ENCODE measurements at places on chromosomes 1 and 21.

GRCh38 chr21:37528150-37528937, 161.8 kb downstream of the DYRK1A start:
- no peak for DNase-seq

DNA sequence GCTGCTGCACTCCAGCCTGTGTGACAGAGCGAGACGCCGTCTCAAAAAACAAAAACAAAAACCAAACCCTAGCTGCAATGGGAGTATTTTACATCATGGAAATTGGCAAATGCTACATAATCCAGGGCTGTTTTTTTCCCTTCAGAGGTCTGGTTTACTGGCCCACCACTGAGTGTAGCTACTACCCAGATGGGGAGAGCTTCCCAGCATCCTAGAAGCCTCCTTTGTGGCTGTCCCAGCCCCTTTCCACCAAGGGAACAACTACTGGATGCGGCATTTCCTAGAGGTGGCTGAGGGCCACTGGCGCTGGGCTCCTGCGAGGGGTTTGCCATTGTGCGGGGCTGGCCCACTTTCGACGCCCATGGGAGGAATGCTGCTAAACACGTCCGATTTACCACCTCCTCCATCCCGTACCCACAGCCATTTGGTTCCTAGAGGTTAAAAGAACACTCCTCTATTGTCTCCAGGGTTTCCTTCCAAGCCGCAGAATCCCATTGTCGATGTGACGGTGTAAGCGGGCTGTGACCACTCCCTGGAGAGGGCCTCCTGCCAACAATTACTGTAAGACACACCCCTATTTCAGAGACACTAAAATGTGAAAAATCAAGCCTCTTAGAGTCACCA, 55.4 kb downstream of the RUNX3 start:
- DNase-seq: no peak

DNA sequence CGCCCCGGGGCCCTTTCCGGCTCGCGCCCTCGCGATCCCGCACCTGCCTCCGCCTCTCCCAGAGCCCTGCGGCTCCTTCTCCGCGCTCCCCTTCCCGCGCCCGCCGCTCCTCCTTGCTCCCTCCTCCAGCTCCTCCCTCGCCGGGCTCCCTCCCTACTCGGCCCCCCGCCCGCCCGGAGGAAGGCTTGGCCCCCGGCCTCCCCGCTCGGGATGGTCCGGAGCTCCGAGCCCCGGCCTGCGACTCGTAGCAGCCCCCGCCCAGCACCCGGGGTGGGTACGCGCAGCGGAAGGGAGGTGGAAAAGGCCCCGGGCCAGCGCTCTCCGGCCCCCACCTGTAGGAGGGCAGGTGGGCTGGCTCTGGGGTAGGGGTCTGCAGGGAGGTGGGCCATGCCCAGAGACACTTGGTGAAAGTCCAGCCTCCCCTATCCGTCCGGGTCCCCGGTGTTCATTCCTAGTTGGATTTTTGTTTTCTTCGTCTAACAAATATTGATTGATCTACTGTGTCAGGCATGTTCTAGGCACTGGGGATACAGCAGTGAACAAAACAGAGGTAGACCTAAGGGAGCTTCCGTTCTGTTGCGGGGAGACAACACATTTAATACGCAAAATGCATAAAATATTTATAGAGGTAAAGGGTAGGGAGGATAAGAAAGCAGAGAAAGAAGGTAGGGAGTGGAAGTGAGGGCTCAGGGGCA, at the start of gene HTR1D:
Gene HTR1D (minus strand): TSS at position 82 of the 695 bp plus-strand sequence. CDS start 23,283 bp downstream, outside the sequence.
- DNase-seq: no peak

DNA sequence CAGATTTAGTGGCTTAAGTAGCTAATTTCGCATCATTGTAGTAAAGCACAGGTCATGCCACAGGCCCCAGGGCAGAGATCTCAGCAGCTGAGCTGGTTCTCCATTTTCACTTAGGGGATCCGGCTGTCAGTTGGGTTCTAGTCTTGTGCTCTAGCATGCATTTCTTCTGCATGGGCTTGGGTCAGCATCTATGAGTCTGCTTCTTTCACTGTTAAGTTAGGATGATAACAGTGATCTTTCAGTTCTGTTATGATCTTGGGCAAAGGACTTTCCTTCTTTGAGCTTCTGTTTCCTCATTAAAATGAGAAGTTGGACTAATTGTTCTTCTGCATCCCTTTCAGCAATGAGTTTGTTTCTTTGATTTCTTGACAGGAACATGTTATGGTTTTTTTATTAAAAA, 123.6 kb upstream of the DNAH14 start:
- DNase-seq: no peak

DNA sequence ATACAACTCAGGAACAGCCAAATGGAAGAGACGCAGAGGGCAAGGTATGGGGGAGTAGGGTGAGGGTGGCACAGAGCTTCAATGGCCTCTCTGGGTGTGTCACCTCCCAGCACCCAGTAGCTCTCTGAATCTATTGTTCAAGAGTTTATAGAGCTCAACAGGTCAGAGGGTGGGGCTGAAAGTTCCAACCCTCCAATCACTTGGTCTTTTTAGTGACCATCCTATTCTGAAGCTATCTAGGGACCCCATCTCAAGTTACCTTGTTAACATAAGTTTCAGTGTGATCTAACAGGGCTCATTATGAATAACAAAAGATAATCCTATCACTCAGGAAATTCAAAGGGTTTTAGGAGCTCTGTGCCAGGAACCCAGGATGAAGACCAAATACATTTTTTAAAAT, 31.2 kb upstream of the ZNF697 start:
- no peak for DNase-seq

DNA sequence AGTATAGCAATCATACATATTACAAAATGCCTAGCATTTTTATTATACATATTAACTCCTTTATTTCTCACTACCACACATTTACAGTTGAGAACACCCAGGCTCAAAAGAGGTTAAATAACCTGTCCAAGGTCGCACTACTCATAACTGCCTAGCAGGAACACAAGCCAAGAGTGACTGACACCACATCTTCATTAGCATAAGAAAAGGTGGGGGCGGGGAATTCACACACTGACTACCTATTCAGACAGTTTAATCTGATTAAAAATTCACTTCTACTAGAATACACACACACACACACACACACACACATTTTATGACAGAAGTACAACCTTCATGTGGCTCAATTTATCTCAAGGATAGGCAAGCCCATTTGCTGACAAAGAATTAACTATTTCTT, 77.8 kb upstream of the CACHD1 start:
- no peak for DNase-seq

- no peak for DNase-seq
Observed at GRCh38 chr1:119547805-119548204, 40.8 kb downstream of the HSD3B1 start.

DNA sequence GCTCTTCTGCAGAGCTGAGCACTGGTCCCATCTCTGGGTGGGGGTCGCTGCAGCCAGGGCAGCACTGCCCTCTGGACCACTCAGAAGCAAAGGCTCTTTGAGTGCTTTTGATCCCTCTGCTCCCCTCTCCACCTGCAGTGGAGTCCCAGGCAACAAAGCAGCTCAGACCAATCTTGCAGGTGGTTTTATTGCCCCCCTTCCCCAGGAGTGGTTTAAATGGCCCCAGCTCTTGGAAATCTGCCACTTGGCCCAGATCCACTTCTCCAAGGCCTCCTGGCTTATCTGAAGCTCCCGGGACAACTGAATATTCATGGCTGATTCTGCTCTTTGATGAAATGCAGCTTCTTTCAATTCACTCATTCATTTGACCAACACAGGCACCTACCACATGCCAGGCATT, 2.7 kb downstream of the STUM start:
- no peak for DNase-seq

DNA sequence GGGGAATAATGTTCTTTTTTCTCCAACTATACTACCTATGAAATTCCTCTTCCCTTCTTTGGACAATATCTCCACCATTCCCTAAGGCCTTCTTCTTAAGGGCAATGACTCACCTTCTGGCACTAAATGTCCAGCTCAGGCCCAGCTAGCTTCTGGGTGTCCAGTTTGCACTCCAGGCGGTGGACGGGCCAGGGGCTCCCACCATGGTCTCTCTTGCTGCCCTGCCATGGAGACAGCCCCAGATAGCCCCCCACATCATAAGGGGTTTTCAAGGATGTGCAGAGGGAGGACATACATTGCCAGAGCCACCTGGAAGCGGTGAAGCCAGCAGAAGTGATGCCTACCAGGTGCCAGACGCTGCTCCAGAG, 43.8 kb downstream of the C1orf198 start:
- no peak for DNase-seq

DNA sequence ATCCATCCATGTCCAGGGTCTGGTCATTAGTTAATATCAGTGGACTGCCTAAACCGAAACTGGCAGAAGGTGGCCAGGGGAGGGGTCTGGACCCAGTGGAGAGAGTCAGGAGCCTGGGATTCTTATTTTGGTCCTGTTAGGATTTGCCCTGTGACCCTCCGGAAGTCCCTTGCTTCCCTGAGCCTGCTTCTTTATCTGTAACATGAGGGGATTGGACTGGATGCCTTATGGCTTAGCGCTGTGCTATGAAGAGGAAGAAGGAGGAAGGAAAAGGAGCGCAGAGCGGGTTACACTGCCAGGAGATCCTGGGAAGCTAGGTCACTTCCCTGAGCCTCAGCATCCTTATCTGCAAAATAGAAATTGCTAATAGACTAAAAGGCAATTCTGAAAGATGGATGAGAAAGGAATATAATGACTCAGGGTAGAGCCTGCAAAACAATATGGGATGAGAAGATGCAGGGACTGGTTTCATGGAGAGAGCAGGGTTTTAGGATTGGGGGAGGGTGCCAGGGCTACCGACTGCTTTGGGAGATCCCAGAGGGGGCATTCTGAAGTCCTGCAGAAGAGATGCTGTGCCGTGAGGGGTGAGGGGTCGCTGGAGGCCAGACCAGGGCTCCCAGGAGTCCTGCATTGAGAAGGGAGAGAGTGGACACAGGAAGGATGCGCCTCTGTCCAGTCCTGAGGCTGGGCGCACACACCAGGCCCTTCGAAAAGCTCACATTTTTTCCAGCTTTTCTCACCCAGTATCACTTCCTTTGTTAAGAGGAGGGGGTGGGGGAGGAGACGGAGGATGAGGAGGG, 460 bp upstream of the ADORA1 start:
- DNase-seq: no peak

DNA sequence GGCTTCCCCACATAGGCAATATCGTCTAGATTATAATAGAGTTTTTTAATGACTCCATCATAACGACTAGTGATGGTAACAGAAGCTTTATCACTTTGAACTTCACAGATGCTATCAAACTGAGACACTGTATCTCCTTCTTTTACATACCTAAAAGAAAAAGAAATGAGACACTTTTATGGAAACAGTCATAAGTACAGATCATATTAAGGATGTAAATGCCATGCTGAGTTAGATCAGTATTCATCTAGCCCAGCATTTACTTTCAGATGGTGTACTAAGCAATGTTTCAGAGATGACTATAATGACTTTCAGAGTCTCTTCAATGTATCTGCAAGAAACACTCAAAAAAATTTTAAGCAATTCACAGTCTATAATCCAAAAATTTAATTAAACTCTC, 18.9 kb downstream of the DBT start:
- no peak for DNase-seq

GRCh38 chr1:27864264-27864895, 8.0 kb upstream of the THEMIS2 start:
- DNase-seq: no peak

DNA sequence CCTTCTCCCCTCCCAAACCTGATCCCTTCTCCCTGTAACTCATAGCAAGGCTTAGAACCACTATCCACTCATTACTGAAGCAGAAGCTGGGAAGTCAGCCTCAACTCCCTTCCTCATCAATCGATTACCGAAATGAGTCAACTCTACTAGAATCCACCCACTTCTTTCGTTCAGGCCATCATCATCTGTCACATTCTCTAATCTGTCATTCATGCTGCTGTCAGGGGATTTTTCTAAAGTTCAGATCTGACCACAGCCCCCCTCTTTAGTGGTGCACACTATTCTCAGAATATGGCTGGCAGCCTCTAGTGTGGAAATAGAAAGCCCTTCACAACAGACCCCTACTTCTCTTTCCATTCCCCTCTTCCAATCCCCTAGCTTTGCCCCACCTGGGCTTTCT, 5.1 kb downstream of the NT5C1A start:
- no peak for DNase-seq

DNA sequence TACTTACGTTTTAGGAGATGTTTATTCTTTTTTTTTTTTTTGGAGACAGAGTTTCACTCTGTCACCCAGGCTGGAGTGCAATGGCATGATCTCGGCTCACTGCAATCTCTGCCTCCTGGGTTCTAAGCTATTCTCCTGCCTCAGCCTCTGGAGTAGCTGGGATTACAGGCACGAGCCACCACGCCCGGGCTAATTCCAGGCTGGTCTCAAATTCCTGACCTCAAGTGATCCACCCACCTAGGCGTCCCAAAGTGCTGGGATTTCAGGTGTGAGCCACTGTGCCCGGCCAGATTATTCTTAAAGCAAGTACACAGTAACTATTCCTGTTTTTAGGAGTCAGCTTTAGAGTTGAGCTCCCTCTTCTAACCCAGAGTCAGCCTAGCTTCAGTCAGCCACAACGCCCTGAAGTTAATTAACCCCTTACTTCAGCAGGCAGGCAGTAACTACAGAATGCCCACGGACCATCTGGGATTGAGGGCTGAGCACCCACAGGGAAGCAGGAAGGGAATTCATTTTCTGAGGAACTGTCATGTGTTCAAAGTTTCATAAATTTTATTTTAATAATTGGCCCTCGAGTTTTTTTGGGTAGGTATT, 5.3 kb upstream of the ID3 start:
- DNase-seq: no peak

GRCh38 chr1:53473463-53473862, 14.3 kb downstream of the DMRTB1 start:
- no peak for DNase-seq

GRCh38 chr1:84083307-84083706, 60.8 kb upstream of the PRKACB start:
- no peak for DNase-seq

DNA sequence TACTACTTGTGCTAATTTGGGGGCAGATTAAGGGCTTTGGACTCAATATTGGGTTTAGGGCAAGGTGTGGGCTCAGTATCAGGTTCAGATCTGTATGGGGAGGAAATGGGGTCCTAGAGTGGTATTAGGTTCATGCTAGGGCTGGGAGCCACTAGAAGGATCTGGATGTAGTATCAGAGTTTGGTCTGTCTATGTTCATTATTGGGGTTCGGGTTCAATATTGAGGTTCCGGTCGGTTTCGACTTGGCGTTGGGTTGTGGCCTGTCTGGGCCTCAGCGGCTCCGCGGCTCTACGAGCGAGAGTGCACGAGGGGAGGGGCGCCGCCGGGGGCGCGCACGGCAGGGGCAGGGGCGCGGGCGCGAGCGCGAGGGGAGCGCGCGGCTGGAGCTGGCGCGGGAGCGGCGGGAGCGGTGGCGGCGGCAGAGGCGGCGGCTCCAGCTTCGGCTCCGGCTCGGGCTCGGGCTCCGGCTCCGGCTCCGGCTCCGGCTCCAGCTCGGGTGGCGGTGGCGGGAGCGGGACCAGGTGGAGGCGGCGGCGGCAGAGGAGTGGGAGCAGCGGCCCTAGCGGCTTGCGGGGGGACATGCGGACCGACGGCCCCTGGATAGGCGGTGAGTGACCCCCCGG, at the start of gene PTPRF:
Gene PTPRF (plus strand): TSS at position 401 of the 624 bp plus-strand sequence. CDS start 14,193 bp downstream, outside the sequence.
- no peak for DNase-seq

- no peak for DNase-seq
Observed at GRCh38 chr1:160481979-160482596, 41.0 kb downstream of the SLAMF6 start.

DNA sequence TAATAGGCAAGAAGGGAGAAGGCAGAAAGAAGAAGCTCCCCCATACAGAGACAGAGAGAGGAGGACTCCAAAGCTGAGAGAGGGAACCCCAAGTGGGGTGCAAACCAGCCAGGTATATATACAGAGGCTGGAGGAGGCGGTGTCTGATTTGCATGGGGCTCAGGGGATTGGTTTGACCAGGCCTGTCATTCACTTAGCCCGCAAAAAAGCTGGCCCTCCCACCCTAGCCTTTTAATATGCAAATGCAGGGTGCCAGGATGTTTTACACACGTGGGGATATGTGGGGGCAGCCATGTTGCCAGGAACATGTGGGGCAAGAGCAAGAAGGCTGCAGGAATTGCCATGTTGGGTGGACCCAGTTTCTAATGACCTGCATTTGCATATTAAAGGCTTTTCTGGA, 37.0 kb upstream of the TENT5B start:
- DNase-seq: no peak
